Colonic mucosa (tissue), 4 donors: ENCODE measurements at places on chromosomes 7 and 10.

GRCh38 chr10:113470372-113471240 is 82.2 kb upstream of the HABP2 start:
- DNase-seq, result no peak

DNA sequence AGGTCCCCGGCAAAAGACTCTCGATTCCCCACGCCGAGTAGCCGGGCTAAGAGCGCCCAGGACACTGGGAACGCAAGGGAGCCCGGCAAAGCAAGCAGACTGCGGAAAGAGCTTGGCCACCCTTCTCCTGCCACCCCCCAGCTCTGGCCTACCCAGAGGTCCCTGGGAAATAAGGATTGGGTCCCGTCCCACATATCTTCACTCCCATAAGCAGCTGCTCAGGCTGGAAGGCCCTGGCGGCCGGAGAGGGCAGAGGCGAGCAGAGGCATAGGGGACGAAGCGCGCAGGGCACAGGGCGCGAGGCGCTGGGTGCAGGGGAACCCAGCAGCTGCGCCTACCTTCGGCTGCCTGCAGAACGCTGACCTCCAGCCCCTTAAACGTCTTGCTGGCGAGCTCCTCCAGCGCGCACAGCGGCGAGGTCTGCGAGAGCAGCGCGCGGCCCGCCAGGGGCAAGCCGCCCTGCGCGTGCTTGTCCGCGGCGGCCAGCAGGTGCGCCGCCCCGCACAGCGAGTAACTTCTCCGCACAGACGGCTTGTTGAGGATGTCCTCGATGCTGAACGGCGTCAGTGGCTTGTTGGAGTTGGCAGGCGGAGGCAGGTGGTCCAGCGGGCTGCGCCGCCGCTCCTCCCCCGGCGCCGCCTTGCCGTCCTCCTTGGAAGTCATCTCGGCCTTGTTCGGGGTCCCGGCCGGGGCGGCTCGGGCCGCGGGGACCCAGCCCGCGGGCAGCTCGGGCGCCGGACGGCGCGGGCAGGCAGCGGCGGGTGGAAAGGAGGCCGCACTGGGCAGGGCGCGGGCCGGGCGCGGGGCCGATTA is 904 bp downstream of the LBX1 start:
- no peak for DNase-seq

- no peak for DNase-seq
These were observed 268.1 kb upstream of the FZD8 start for GRCh38 chr10:35910234-35910633.

GRCh38 chr7:33539198-33539597 is 366.1 kb upstream of the BMPER start:
- no peak for DNase-seq

DNA sequence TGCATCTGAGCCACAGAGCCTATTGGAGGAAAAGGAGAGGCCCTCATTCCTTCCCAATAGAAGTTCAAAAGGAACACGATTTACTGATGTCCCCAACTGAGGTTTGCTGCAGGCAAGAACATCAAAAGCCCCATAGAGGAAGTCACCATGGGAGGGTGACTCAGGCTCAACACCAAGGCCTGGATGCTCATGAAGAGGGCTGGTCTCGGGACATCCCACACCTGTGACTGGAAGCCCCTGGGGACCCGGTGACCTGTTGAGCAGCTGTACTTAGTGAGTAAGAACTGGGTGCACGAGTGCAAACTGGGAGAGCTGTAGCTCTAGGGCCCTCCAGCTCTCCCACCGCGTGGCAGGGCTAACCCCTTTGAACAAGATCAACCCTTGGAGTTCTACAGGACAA is 38.0 kb downstream of the CYTH3 start:
- DNase-seq, result no peak

DNA sequence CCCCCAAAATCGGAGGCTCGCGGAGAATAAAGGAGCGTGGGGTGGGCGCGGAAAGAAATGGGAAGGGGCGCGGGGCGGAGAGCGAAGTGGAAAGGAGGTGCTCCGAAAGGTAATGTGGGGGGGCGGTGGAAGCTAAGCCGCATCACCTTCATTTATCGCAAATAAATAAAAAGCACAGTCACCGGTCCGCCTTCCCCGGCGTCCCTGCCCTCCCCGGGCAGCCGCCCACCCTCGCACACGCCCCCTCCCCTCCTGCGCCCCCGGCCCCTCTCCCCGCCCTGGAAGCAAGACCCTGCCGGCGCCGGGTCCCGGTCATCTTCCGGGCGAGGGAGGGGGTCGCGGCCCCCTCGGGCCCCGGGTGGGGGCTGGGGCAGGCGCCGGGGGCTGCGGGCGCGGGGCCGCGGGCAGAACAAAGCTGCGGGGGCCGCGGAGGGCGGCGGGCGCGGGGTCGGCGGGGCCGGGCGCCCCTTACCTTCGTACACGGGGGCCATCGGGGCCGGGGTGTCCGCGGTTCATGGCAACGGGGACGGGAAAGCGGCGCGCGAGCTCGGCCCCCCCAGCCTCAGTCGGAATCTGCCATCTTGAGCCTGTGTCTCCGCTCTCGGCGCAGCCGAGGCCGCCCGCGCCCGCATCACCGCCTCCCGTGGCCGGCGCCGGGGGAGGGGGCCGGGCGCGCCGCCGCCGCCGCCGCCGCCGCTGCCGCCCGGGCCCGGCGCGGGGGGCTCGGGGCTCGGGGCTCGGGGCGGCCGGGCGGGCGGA is 486 bp downstream of the HIPK2 start:
- peak; percentile 42 for DNase-seq

GRCh38 chr10:68196701-68197100 is 35.2 kb downstream of the ATOH7 start:
- DNase-seq, result no peak

DNA sequence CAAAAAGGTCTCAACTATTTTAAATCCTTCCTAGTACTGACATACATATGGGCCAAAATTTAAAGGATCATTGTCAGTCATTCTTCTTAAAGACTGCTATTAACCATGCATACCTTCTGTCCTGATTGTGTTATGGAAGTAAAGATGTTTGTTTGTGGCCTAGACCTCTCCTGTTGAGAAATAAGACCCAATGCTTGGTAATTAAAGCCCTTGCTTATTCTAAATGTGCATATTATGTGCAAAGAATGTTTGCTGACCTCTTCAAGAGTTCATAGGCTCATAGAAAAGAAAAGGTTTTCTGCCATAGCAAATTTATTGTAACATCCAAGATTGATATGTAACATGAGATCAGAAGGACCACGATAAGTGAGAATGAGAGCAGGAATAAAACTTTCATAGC is 145.6 kb downstream of the TWIST1 start:
- DNase-seq, result no peak

- DNase-seq, result no peak
These were observed 56.7 kb upstream of the TFEC start for GRCh38 chr7:116087291-116087690.

GRCh38 chr7:6392712-6393666 is 54.8 kb downstream of the DAGLB start:
- DNase-seq, result peak; percentile 96

DNA sequence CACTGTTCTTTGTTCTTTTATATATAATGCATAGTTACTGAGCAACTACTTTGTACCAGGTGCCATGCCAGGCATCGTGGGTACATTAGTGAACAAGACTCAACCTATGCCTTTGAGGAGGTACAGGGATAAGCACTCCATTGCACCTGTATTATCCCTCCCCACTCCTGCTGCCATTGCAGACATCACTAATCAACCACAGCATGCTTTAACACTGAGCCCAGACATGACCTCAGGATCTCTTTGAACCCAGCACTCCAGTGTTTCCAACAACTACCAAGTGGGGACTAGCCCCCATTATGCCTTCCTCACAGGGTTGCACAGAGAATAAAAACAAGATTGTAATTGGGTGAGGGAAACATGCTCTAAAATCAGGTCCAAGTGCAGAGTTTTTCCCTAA is 60.5 kb upstream of the COL13A1 start:
- no peak for DNase-seq

DNA sequence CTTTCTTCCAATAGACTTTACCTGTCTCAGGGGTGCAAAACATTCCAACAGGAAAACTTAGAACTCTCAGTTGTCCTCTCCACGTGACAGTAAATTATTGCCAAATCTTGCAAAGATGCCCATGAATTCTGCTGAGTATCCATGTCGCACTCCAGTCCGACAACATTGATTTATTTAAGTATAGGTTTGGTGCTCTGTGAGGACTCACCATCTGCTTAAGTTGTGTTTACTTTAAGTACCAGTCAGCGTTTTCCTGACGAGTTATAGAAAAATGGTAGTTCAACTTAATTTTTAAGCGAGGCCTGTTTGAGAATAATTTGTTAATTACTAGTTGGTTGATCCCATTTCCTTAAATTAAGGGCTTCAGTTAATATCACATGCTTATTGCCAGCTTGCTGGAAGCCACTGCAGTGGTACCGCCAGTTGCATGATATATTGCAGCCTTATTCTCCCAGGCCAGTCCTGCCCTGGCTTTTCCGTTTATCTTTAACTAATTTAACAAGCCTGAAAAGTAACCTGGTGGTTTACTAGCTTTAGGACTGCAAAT is 27.8 kb downstream of the CREB5 start:
- no peak for DNase-seq
